ENCODE measurements at places on chromosomes 12 and 14.

GRCh38 chr12:47419497-47419896, 286.3 kb downstream of the RPAP3 start:
- DNase-seq, result no peak

DNA sequence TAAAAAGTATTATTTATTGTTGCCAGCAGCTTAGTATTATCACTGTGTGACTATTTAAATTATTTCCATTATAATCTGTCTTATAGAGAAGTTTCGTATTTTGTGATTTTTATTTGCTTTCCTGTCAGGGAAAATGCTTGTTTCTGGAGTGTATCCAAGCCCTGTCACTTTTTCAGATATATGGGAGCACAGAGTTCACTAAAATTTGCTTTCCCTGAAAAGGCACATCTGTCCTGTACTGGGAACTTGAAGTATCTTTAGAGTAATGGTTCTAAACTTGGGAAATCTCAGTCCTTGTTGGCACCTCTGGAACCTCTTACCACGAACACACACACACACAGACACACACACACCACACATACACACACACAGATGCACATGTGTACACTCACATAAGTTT, 39.3 kb upstream of the SSTR1 start:
- no peak for DNase-seq

- no peak for DNase-seq
Observed at GRCh38 chr12:21276826-21277225, 57.9 kb downstream of the SLCO1A2 start.

GRCh38 chr14:74326369-74327152, 21.7 kb upstream of the VRTN start:
- DNase-seq, result peak; percentile 15

DNA sequence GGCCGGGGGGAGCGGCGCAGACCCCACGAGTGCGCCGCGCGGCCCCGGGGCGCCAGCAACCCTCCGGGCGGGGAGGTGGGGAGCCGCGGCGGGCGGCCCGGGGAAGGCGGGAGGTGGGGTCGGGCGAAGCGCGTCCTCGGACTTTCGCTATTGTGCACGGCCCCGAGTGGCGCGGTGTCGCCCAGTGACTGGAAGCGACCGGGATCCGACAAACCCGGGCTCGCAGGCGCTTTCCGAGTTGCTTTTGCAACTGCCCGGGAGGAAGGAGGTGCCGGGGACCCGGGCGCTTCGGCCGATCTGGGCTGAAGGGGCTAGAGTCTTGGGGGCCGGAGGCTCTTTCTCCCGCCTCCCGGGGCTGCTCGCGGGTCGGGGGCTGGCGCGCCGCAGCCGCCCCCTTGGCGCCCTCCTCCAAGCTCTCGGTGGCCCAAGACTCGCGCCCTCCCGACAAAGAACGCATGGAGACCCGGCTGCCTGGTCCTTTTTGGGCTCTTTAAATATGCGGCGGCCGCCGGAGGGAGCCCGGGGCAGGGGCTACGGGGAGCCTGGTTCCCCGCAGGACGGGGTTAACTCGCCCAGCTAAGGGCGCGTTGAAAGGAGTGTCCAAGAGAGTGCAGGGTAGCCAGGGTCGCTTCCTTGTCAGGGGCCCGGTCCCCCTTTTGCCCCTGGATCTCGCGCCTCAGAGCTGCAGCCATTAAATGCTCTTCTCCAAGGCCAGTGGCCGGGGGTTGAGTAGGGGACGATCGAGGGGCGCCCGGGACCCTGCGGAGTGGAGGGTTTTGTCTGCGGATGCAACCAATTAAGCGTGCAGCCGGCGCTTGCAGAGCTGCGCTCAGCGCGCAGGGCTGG, 1.4 kb downstream of the HMGA2 start:
- no peak for DNase-seq

DNA sequence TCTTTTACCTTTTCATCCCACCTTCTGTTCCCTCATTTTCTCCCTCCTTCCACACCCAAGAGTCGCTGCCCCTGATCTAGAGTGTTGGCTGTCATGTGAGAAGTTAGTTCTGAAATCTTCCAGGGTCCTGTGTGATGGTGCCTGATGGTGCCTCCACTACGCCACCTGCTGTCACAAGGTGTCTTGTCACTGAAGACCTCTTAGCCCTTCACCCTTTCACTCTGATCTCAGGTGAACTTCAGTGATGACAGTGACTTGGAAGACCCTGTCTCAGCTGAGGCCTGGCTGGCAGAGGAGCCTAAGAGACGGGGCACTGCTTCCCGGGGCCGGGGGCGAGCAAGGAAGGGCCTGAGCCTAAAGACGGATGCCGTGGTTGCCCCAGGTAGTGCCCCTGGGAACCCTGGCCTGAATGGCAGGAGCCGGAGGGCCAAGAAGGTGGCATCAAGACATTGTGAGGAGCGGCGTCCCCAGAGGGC, 7.6 kb upstream of the PFDN5 start:
- DNase-seq, result no peak

- DNase-seq, result no peak
Observed at GRCh38 chr12:82870771-82871377, 184.2 kb downstream of the TMTC2 start.

DNA sequence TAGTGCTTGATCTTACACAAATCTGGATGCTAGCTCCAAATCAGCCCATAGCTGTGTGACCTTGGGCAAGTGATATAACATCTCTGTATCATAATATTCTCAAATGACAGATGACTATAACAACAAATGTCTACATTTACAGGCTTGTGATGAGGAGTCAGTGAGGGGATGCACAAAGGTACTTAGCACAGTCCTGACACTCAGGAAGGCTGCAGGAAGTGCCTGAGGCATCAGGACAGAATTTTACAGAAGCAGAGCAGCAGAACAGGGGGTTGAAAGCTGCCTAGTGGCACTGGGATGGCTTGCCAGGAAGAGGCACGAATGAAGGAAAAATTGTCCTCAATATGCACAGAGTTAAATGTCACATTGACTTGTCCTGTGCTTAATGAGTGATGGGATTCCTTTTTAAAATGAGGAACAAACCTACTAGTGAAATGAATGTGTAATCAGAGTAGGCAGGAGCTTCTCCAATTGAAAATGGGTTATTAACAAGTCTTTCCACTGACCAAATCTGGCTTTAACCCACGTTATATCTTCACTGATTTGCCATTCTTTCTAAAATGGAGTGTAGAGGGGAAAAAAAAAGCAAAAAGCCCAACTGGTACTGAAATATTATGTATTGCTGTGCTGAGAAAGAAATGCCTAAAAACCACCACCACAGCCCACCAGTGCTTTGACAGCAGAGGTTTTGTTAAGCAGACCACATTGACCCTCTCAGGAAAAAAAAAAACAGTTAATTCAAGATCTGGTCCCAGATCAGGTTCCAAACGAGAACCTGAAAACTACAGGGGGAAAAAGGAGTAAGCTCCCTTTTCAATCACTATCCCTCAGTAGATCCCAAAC, 11.6 kb downstream of the BTG1 start:
- DNase-seq, result no peak

- DNase-seq, result peak; percentile 53
Observed at GRCh38 chr12:7068994-7069346, 8.5 kb downstream of the C1S start.

DNA sequence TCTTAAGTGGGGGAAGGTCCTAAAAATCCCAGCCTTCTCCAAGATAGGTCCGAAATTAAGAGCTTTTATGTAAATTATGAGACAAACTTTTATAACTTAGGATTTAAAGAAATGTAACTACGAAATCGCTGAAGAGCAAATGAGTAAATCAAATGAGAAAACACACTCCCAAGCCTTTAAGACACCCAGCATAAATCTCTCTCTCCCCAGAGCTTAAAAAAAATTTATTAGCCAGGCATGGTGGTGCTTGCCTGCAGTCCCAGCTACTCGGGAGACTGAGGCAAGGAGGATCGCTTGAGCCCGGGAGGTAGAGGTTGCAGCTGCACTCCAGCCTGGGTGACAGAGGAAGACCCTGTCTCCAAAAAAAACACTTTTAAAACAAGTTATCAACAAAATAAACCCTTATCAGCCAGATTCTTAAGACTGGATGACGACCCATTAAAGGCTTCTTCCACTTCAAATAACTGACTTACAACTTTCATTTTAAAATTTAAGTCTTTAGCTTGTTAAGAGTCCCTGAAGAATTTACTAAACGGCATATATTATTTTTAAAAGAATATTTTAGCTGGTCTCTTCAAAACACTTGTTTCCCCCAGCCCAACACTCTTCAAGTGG, 3.2 kb downstream of the PTGES3 start:
- no peak for DNase-seq
